ENCODE measurements at places on chromosomes 1 and 21.

DNA sequence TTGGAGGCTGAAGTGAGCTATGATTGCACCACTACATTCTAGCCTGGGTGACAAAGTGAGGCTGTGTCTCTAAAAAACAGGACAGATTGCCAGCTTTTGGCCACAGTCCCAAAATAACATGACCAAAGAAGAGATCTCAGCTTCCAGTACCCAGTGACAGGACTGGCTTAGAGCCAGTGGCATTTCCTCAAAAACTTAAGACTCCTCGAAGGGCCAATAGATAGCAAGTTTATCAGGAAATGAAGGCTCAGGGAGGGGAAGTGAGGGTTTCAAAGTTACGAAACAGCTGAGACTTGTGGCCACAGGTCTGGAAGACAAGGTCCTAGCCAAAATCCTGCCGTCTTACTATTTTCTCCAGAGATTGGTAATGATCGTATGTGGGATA is 6.3 kb upstream of the TMEM39B start:
- no peak for DNase-seq

- DNase-seq, result no peak
These were observed 32.1 kb downstream of the RHBG start for GRCh38 chr1:156401041-156401574.

DNA sequence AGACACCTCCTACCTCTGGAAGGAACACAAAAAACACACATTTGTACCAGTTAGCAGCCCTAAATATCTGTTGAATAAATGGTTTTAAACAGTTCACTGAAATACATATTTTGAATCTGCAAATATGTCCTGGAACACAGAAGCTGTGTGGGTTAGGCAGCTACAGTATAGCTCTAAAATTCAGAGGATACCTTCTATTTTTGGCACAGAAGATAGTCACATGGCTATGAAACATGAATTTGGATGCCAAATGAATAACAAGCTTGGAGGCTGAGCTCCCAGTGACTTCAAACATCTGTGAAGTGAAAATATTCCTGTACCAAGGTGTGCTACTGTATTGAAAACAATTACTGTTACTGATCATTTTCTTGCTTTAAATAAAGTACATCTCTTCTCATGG is 391.5 kb upstream of the ADGRL2 start:
- no peak for DNase-seq

- no peak for DNase-seq
These were observed 12.7 kb upstream of the EIF4G3 start for GRCh38 chr1:21189421-21189820.

- DNase-seq, result no peak
These were observed 1.6 kb upstream of the ENO1 start for GRCh38 chr1:8879922-8880676.

DNA sequence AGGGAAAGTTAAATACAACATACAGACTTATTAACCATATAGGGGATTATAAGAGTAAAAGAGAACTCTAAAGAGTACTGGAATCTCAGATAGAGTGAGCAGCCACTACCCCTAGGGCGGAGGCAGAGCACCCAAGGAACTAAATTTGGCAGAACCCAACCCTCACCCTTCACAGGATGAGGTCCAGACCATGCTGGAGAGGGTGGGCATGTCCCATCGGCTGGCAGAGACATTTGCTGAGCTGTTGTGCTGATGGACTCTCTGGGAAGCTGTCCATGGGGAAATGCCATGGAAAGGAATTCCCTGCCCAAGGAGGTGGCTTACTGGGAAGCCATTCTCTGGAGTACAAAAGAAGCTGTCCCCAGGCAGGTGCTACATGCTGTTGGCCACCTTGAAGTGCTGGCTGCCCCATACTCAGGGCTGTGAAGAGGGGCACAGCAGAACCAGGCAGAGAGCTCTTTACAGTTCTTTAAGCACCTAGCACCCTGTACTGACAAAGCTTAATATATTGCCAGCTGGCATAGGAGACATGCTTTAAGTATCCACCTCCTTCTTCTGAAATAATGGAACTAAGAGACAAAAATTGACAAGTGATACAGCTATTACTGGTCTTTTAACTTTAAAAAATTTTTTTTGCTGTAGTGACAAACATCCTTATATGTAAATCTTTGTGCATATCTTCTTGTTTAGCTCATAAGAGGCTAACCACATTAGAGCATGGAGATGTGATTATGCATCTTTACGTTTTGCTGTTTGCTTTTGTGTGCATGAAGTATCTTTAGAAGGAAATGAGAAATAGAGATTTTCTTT is 29.6 kb downstream of the TSNAX start:
- DNase-seq, result no peak
